ENCODE measurements at places on chromosomes 3 and 15.

GRCh38 chr15:48437178-48437577 lies 105.9 kb downstream of the DUT start:
- no peak for DNase-seq

DNA sequence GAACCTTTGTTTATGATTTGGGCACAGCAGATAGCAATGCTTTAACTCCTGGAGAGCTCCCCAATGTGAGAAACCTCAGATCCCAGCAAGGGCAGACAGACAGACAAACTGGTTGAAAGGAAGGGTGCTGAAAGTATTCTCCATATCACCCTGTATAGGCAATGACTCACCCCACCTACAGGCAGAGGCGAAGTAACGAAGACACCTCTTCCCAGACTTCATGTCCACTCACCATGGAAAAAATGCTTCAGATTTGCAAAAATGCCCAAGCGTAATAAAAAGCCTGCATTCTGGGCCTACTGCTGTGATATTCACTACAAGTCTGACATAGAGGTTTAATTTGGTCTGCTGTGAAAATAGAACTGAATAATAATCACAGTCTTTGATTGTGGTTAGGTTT lies 50.5 kb downstream of the THBS1 start:
- DNase-seq: no peak

DNA sequence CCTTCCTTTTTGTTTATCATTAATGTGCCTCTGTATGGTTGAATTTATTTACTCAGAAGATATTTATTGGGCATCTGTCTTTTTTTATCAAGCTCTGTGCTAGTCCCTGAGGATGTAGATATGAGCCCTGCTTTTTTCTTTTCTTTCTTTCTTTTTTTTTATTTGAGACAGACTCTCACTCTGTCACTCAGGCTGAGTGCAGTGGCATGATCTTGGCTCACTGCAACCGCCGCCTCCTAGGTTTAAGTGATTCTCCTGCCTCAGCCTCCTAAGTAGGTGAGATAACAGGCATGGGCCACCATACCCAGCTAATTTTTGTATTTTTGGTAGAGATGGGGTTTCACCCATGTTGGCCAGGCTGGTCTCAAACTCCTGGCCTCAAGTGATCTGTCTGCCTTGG lies 58.5 kb downstream of the MBNL1 start:
- no peak for DNase-seq

DNA sequence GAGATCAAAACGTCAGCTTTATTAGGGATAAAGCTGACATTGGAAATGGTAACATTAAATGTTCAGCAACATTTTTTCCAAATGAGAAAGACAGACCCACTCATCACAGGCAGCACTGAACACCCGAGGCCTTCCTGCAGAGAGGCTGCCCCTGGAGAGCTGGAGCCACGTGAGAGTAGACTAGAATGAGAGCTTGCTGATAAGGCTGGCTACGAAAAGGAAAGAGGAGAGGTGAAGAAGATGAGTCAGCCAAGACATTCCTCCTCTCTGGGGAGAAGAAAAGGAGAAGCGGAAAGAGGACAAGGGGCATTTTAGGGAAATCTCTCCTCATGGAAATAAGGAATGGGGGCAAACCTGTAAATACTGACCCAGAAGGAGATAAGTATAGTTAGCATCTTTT lies 7.3 kb downstream of the CYP19A1 start:
- no peak for DNase-seq

Measured in spleen (tissue), 13 donors.